ENCODE measurements at places on chromosomes 12 and 14.

GRCh38 chr12:101209319-101210302 lies at the start of gene SLC5A8:
Gene SLC5A8, minus strand, starts transcription at chr12:101210238. Its CDS starts 390 bp downstream, at chr12:101209848.
- DNase-seq: no peak

DNA sequence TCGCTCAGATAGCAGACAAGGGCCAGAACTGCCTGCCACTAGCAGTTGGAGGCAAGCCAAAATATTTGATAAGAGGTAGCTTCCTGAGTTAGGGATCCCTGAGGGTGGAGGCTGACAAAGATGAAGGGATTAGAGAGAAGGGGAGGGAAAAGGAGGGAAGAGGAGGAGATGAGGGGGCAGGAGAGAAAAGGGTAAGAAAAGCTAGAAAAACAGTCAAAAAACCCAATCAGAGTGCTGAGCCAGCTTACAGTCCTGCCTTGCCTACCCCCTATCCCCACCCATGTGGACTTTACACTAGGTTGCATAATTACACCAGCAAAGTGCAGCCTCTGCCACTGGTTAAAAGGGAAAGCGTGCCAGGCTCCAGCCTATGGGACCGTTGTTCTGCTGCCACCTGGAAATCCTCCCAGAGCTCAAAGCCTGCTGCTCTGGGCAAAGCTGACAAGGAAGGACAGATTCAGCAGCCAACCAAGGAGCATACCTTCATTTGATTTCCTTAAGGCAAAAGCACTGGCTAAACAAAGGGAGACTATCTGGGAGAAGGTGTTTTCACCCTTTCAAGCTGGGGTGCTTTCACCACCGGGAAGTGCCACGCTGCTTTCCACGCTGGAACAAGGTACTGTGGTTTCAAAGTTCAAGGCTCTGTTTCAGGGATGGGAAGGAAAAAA lies 3.8 kb upstream of the NUMB start:
- no peak for DNase-seq

GRCh38 chr14:48914921-48915320 lies 671.3 kb downstream of the RPS29 start:
- no peak for DNase-seq

GRCh38 chr12:52971679-52972329 lies 22.9 kb downstream of the KRT18 start:
- DNase-seq: no peak

GRCh38 chr12:53378222-53378621 lies 1.8 kb upstream of the SP1 start:
- DNase-seq: no peak

DNA sequence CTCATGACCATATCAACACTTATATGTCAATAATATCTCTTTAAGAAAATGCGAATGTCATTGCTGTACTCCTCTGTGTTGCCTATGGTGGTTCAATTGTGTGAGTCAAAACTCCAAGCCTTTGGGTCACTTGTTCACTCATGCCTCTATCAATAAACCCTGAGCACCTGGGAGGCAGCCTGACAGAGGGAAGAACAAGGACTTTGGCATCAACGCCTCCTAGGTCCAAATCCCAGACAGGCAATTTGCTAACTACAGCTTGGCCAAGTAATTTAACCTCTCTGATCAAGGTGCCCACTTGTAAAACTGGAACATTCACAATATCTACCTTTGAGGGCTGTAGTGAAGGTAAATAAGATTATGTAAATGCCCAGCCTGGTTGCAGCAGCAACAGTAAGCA lies 137.8 kb downstream of the SAMD4A start:
- no peak for DNase-seq

DNA sequence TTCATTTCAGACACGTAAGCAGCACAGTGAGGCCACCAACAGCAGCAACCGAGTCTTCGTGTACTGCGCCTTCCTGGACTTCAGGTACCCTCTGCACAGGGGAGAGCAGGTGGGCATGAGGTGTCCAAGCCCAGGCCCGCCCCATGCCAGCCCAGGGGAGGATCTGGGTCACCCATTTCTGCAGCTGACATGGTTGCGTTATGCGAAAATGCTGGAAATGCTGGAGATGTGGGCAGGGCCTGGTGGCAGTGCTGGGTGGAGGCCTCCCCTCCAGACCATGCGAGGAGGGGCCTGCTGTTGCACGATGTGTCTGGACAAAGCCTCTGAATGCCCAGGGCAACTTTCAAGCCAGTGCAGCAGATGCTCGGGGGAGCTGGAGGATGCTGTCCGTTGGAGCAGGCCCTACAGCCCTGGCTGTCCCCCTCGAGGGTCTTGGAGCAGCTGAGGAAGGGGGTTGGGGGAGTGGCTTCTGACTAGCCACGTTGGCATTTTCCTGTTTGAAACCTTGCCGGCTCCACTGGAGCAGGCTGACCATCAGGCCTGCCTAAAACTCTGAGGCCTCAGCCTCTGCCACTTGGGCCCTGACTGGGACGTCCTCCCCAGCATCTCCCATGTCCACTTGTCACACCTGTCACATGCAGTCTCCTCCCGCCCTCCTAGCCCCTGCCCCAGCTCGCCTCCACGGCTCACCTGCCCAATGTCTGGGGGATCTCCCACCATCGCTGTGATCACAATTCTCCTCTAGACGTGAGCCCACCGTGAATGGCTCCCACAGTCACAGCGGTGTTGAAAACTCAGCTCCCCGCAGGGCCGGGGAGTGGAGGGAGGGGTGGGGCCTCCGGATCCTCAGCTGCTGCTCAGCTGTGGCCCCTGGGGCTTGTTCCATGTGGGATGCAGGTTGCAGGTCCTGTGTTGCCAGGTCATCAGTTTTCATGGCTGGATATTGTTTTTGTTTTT lies 123.4 kb downstream of the ADGRD1 start:
- no peak for DNase-seq

DNA sequence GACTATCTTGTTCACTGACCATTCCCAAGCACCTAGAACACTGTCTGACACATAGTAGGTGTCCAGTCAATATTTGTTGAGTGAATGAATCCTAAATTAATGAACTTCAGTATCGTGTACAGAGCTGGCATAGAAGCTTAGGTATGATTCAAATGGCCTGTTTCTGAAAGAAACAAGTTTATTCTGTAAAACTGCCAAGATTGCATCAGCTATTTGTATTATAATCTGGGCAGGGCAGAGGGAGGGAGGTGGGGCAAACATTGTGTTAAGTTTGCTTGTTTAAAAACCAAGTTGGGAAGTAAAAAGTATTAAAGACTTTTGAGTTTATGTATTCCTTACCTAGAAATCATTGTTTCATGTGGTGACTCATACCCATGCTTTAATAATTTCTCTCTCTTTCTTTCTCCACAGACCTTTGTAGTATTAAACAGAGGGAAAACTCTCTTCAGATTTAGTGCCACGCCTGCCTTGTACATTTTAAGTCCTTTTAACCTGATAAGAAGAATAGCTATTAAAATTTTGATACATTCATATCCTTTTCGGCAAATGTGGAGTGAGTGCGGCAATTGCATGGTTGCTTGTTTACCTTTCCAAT lies 92.8 kb downstream of the SCN8A start:
- no peak for DNase-seq

DNA sequence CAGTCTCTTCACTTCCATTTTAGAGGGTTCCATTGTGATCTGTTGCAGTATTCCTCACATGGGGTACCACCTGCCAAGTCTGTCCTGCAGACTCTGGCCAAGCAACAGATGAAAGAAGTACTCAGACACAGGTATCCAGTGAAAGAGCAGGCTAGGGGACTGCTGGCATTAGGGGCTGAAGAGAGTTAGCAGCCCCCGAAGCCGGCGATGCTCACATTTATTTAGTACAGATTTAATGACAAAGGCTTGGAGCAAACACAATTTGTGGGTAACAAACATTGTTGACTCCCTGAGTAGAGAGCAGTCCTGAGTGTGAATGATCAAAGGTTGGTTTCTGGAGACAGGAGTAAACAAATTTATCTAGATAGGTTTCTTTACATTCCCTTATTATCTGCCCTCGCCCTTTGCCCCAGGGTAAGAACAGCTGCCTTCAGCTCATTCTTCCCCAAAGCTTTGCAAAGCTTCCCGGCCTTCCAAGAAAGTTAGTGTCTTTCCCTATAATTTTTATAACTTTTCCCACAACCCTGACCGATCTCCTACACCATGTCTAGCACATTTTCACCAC lies 144.8 kb downstream of the TMEM117 start:
- DNase-seq: no peak

GRCh38 chr12:39442831-39443080 lies 164 bp downstream of the KIF21A start:
- DNase-seq: no peak

- DNase-seq: no peak
Observed at GRCh38 chr14:60300019-60300418, 51.0 kb downstream of the PPM1A start.

DNA sequence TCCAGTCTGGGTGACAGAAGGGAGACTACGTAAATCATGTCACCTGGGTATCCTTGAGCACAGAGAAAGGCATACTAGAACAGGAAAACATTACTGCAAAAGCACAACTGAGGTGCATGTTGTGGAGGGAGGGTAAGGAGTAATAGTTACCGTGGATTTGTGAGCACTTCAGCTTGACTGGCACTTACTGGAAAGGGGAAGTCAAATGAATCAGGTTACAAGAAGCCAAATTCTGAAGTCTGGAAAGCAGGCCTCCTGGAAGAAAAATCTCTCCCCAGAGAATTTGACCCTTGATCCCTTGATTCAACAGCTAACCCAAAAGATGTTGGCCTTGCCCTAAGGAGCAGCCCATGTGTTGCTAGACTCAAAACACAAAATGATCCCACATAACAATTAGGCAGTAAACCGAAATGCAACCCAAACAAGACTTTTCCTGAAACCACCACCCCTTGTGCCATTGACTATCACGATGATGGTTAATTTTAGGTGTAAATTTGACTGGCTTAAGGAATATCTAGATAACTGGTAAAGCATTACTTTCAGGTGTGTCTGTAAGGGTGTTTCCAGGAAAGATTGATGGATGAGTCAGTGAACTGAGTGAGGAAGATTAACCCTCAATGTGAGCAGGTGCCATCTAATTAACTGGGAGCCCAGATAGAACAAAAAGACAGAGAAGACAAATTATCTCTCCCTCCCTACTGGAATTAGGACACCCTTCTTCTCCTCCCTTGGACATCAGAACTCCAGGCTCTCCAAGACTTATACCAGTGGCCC lies 108.8 kb downstream of the SLC25A21 start:
- no peak for DNase-seq

DNA sequence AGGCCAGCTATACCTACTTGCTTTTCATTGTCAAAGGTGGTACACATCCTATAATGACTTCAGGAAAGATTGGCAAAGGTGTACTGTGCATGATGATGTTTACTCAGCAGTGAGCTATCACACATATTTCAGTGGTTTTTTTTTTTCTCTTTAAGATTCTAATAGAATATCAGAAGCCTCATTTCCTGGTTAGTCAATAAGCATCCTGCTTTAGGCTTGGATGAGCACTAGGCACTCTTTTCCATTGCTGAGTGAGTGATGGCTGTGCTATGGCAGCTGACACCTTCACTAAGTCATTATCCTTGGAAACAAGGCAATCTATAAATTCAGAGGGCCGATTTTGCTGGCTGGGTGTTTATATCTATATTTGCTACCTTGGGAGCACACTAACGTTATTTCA lies 161.1 kb upstream of the RASSF8 start:
- DNase-seq: no peak

DNA sequence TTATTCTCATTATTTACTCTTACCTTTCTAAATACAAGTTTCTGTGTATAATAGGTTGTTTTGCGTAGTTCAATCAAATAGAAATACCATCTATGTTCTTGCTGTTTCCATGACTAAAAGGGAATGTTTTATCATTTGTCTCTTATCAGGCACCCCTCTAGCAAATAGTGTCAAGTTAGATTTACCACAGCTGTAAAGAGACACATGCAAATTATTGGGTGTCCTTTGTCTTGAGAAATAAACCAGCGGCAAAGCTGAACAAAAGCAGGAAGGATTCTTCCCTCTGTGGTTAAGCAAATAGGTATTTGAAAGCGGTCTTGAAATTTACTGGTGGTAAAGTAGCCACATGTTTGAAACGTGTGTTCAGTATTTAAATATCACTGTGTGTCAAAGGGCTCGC lies 405.9 kb downstream of the TMTC2 start:
- no peak for DNase-seq

DNA sequence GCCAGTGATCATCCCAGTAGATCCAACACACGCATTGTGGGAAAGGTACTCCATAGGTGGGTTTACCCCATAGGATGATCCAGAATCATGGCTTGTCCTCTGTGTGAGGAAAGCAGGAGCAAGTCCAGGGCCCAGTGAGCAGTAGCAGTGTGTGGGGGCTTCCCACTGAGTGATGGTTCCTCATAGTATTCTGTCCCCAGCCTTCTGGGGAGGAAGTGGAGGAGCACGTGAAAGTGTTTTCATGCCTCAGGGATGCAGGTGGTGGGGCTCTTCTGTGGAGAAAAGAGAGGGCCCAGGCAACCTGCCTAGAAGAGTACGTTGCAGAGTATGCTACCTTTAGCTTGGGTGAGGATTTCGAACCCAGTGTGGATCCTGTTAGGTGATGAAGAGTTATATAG lies 56.5 kb downstream of the SUSD6 start:
- no peak for DNase-seq

DNA sequence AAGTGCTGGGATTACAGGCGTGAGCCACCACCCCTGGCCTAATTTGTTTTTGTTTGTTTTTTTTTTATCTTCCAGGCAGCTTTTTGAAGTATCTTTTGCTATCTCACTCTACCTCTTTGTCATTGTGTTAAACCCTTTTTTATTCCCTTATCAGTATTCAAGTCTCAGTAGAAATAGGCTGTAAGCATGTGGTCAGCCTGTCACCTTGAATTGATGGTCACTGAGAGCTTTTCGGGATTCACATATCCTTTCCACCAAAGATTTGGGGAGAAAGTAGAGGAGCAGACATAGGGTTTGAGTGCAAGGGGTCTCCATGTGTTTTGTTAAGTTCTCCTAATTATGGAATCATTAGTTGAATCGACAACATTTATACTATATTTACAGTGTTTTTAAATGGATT lies 36.4 kb downstream of the TMPO start:
- no peak for DNase-seq

DNA sequence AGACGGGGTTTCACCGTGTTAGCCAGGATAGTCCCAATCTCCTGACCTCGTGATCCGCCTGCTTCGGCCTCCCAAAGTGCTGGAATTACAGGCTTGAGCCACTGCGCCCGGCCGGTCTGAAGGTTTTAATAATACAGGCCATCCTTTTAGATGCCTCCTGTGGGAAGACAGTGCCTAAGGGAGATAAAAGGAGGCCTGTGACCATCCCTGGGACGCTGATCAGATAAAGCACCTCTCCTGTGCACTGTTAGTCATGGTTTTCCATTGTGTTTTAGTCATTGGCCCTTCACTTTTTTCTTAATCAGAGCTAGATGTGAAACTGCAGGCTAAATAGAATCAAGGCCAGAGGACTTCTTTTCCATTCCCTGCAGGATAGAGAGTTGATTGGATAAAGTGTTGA lies 7.6 kb upstream of the ACADS start:
- no peak for DNase-seq

All from CD4-positive, alpha-beta T cell treated with Interleukin-15 for 4 hours (primary cell).